AG08396 (cell line): ENCODE measurements at places on chromosomes 2 and 18.

DNA sequence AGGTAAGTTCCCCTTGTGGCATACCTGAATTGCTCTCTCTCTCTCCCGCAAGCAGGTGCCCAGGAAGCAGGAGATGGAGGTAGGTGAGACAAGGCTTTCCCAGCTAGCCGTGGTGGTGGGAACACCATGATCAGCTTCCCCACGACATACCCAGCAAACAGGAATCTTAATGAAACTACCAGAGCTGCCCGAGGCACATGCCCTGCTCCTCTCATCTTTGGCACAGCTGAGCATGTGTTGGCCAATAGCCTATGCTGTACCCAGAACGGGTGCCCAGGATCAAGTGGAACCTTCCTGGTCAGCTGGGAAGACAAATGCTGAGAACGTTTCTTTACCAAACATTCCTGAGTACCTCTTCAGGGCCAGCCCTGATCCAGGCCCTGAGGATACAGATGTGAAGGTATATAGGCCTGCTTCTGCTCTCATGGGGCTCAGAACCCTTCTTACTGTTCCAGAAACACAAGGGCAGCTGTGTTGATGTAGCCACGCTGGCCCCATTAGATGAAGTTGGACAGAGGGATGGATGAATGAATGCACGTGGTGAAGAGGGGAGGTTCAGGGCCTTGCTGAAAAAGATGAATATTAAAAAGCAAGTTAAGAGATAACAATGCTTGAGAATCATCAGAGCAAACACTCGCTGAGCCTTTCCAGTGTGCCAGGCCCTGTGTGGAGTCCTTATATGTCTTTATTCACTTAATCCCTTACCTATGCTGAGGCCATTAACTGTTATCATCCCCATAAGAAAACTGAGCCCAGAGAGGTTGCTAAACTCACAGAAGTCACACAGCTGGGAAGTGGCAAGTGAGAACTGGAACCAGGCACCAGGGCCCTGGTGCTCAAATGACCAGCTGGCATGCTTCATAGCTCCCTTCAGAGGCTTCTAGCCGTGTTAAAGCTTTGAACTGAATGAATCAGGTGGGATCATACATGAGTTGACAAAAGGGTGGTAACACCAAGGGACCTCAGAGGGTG lies 68.8 kb upstream of the TMEM247 start:
- no peak for DNase-seq

GRCh38 chr2:99725820-99726219 lies 236.0 kb upstream of the REV1 start:
- no peak for DNase-seq

- DNase-seq = peak; percentile 25
These were observed 431.2 kb downstream of the LPIN1 start for GRCh38 chr2:12177455-12178288.

- peak; percentile 5 for DNase-seq
These were observed 85.8 kb upstream of the FAM237A start for GRCh38 chr2:206556357-206556949.

DNA sequence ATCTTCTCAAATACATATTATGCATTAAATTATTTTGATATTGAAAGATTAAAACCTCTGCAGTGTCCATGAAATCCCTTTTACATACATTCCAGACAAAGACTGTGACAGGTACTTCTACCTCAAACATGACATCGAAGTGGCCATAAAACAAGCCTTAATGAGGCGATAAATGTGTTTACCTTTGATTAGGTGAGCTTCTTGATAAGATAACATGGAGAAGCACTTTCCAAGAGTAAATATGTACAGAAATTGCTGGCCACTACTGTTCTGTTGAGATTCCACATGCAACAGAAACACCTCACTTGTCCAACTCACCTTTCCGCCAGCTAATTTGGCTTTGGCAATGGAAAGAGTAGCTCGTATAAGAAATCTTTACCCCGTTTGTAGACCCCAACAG lies 55.2 kb downstream of the ZEB2 start:
- DNase-seq = no peak

DNA sequence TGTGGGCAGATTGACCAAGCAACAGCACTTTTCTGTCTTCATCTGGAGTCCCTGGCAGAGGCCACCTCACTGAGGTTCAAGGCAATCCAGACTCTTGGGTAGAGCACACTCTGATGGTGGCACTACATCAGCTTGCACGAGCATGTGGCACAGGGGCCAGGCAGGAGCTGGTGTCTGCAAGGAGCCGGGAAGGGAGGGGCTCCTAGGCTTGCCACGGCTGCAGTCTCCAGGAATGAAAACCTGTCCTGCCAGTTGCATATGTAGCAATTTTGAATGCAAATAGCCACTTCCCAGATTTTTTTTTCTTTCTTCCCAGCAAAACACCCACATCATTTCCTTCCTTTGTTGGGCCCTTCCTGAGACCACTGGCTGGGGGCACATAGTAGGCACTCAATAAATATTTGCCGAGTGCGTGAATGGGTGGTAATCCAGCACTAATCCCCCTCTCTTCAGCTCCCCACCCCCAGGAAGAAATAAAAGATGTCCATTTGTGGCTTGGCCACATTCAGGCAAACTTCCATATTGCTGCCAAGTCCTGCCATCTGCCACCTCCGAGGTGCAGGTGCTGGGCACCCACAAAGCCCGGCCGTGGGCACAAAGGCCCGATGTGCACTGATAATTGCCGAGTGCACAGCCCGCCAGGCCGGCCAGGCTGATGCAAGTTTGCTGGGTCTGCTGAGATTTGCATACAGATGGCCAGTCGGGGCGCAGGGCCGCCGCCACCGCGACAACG lies 72.4 kb downstream of the MYCN start:
- no peak for DNase-seq

DNA sequence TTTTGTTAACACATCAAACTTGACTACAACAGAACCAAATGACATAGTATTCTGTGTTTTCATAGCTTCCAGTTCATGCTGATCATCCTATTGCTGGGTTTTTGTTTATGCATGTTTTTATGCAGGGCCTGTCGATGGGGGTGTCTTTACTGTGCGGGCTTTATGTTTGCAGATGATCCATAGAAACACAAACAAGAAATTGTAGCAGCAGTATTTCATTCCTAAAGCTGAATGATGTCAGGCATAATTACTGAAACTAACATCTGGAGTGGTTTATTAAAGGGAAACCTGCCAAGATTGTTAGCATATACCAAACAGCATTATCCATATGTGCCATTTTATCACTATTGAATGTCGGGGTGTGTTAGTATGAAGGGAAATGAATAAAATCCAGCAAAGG lies 129.7 kb downstream of the PTPRM start:
- no peak for DNase-seq

GRCh38 chr2:101150306-101151145 lies 656 bp downstream of the TBC1D8 start:
- peak; percentile 65 for DNase-seq

- no peak for DNase-seq
These were observed 116.1 kb downstream of the NOL10 start for GRCh38 chr2:10573709-10574108.

DNA sequence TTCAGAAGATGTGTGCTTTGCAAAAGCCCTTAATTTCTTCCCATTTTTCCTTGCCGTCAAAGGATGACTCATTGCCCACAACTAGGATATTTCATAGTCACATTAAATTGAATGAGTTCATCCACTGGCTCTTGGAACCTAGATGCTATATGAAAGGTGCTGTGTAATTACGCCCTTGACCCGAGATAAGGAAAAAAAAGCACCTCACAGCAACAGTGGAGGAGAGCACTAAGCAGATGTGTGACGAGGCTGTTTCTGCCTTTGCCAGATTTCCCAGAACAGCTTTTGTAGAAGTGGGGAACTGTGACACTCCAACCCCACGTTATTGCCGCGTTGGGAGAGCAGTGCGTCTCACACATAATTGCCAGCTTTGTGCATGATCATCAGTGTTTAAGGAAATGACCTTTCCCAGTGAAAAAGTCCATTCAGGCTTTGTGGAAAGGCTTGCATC lies 33.3 kb upstream of the TMEM87B start:
- DNase-seq = no peak

DNA sequence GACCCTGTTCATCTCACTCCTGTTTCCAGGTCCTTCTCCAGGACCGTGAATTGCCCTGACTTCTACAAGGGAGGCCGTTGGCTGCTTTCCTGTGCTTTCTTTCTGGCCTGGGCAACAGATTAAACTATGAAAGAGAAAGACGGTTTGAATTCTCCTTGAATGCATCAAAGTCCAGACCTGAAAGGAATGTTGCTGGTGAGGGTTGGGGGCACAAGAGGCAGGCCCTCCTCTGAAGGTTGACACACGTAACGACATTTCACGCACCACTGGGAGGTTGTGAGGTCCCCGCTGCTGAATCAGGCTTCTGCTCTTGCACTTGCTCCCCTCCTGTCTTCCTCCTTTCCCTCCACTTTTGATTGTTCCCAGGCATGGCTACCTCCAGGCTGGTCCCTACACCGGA lies 141.9 kb downstream of the CYRIA start:
- no peak for DNase-seq

- DNase-seq = no peak
These were observed 147.5 kb upstream of the SLC39A10 start for GRCh38 chr2:195509551-195509950.

DNA sequence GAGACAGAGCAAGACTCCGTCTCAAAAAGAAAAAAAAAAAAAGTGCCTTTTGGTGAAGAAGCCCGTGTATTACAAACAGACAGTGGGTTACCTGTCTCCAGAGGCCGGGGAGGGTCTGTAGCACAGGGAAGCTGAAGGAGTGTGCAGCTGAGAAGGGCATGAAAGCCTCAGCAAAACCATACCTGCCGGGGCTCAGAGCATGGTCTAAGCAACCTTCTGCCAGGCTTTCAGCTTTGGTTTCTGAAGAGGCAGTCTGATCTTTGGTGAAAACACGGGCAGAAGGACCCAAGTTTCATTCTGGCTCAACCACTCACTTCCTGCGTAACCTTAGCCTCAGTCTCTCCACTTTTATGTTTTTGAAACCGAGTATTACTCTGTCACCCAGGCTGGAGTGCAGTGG lies 21.5 kb downstream of the SH2D6 start:
- DNase-seq = no peak

DNA sequence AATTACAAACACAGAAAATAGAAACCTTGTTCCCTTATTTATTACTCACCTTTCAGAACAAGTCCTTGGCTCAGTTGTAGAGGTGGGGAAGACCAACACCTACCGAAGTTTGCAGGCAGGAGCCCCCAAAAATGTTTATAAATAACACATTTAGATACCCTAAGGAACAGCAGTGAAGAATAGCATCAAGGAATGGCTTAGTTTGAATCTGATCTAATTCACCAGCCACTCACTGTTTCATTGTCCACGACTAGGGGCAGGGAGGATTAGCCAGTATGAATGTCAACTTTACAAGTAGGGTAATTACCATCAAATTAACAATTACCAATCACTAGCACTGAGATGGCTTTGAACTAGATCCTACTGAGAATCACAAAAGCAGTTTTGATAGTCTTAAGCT lies 65.4 kb downstream of the PRPF40A start:
- no peak for DNase-seq

DNA sequence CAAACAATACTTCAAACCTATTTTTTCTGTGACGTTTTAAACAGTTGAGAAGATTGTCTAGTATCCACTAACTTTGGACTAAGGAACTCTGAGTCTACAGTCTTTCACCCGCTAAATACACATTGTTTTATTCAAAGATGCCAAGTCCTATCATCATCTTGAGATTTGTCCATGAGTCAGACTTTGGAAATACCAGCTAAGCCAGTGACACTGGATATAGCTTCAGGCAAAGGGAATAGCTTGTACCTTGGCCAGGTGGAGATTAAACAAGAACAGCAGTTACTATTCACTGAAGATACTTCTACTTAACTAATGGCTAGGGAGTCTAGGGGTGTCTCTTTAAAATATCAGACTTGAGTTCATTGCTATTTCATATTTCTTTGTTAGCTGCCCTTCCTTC lies 137.5 kb downstream of the COMMD1 start:
- peak; percentile 35 for DNase-seq

DNA sequence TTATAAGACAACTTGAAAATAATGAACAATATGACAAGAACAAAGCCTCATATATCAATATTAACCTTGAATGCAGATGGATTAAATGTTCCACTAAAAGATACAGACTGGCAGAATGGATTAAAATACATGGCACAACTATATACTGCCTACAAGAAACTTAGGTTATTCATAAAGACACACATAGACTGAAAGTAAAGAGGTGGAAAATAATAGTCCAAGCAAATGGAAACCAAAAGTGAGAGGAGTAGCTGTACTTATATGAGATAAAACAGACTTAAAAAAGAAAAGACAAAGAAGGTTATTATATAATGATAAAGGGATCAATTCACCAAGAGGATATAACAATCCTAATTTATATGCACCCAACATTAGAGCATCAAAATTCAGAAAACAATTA lies 18.2 kb downstream of the LMAN1 start:
- no peak for DNase-seq

DNA sequence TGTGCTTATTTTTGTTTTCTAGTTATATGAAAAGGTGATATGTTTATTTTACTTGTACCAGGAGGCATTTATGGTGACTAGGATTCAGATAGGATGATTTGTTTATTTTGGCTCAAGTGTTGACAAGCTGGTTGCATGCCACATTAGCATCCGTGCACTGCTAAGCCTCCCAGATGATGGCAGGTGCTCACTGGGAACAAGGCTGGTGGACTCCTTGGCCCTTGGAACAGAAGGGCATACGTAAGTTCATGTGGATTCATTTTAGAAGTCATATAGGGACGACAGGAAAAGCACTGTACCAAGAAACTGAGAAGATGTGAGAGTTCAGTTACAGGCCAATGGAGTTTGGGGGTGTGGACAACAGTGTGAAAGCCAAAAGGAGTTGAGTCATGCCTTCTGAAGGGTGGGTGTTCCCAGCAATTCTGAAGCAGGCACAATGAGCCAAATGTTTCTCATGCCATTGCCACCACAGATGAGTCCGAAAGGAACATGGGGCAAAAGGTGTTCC lies 166.2 kb downstream of the PHLPP1 start:
- peak; percentile 83 for DNase-seq
